Stimulated activated naive CD8-positive, alpha-beta T cell treated with anti-CD3 and anti-CD28 coated beads, Interleukin-15, amount 100 ng/mL, for 72 hours (primary cell): ENCODE measurements at places on chromosomes 5 and 9.

GRCh38 chr5:421287-421880, 21.6 kb upstream of the EXOC3 start:
- no peak for DNase-seq

DNA sequence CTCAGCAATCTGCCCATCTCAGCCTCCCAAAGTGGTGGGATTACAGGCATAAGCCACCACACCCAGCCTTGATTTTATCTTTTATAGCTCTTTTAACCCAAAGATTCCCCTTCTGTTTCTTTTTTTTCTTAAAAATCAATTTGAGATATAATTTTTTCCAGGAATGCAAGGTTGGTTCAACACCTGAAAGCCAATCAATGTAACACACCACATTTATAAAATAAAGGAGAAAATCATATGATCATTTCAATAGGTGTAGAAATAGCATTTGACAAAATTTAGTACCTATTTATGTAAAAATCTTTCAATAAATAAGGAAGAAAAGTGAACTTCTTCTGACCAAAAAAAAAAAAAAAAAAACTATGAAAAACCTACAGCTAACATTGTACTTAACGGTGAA, 3.7 kb upstream of the ASS1 start:
- DNase-seq, result no peak

DNA sequence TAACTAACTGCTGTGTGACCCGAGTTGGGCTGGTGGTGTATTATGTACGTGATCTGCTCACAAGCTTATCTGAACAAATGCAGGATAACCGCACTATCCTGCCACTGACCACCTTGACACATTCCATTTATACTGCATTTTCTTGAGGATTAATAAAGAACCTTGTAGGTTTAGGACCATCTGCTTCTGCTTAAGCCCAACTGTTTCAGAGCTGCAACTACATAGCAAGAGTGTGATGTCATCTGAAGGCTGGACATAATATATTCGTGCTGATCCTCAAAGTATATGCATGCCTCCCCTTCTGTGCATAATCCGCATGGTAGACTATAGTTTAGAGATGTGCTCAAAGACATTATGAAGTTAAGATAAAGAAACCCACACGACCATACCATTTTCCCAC, 435.9 kb downstream of the BNC2 start:
- DNase-seq, result no peak

GRCh38 chr9:110029429-110029955, 178.5 kb downstream of the C9orf152 start:
- DNase-seq, result no peak

- peak; percentile 23 for DNase-seq
Measured at GRCh38 chr9:22452415-22453010, 5.9 kb downstream of the DMRTA1 start.

DNA sequence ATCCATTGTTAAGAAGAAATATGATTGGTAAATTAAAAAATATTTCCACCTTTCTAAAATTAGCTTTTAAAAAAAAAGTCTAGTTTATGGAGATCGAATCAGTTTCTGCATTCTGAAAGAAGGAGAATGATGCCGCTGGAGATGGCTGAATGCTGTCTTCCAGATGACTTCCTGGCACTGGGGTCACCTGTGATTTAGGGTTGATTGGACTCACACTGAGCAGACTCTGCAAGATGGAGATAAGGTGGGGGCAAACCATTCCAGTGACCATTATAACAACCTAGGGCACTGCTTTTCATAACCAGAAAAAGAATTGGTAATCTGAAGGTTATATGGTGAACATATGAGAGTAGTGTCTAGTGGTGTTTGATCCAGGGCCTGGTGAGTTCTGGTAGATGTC, 40.8 kb downstream of the RHOBTB3 start:
- DNase-seq, result no peak

GRCh38 chr9:134158753-134159392, 5.5 kb downstream of the RNU6ATAC start:
- no peak for DNase-seq

GRCh38 chr9:93649610-93650261, 73.4 kb downstream of the PHF2 start:
- DNase-seq, result peak; percentile 5

DNA sequence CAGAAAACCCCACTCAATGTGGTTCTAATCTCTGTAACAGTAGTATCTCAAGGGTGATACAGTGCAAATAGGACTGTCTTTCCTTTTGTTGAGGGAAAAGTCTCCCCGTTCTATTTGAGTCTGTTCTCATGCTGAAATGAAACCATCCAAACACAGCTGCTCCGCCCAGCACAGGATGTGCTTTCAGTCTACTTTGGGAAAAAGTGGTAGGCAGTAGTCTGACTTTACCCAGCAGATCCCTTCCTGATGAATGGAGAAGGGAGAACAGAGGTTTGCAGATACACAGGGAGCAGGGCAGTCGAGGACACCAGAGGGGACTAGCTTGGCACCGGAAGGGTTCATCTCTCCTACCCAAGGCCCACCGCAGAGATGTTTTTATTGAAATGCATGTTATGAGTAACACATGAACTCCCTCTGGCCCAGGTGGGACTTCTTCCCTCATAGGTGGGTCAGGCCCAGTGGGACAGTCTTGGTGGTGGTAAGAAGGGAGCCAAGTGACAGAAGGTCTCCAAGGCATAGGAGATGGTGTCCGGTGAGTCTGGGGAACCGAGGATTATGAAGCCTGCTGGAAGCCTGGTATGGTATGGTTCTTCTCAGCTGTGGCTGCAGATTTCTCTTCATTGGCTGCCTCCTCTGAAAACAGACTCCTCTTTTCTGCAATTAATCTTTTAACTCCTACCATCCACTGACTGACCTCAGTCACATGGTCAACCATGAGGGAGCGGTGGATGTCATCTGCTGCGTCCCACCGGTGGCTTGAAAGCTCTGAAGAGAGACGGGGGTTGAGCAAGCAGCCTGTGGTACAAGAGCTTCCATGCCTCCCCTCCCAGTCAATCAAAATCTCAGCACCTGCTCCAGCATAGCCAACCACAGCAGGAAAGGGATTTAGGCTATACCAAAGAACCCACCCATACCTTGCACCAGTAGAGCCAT, 3.0 kb downstream of the EIF4EBP3 start:
- DNase-seq, result no peak
